ENCODE measurements at places on chromosomes 1 and 21. TPM values are rescaled to one million over a fixed set of nuclear protein-coding genes. Genes with fewer than 3 reads are reported as not detected.

The IL10 gene
- total RNA-seq: 3.4 TPM

The PIK3CD gene
- total RNA-seq: 233 TPM

The OVAAL gene
- not detected for total RNA-seq

The UBQLN4 gene
- total RNA-seq: 65.0 TPM

The STUM gene
- not detected for total RNA-seq

The MIXL1 gene
- not detected for total RNA-seq

The BRDT gene
- total RNA-seq: not detected

The PDE4B gene
- total RNA-seq: 10.9 TPM

The S100A2 gene
- 1.2 TPM for total RNA-seq

The FAM167B gene
- 0.57 TPM for total RNA-seq

The MAGI3 gene
- 3.7 TPM for total RNA-seq

The LCE2A gene
- not detected for total RNA-seq

The PKNOX1 gene
- total RNA-seq: 23.1 TPM

The PERM1 gene
- not detected for total RNA-seq

The RBM15 gene
- total RNA-seq: 57.1 TPM

The KCNH1 gene
- not detected for total RNA-seq

The LRRC71 gene
- not detected for total RNA-seq

The APOBEC4 gene
- total RNA-seq: not detected

The TLR5 gene
- total RNA-seq: 0.09 TPM

The PGLYRP3 gene
- not detected for total RNA-seq

The SIK1 gene
- 12.5 TPM for total RNA-seq

The ADAMTS5 gene
- not detected for total RNA-seq

The NUF2 gene
- total RNA-seq: 41.9 TPM

The TEDDM1 gene
- not detected for total RNA-seq

The FMO5 gene
- 0.12 TPM for total RNA-seq

The AMY2A gene
- not detected for total RNA-seq

The DNAJC6 gene
- total RNA-seq: 4.0 TPM

The APH1A gene
- 101 TPM for total RNA-seq

The CELA2A gene
- not detected for total RNA-seq

The FCRL6 gene
- not detected for total RNA-seq

The BEST4 gene
- total RNA-seq: 0.77 TPM

The ANKRD65 gene
- total RNA-seq: not detected

The GFI1 gene
- total RNA-seq: 85.1 TPM

The DMRTB1 gene
- total RNA-seq: not detected

The PDZK1IP1 gene
- not detected for total RNA-seq

The FOXD3 gene
- not detected for total RNA-seq

The VASH2 gene
- total RNA-seq: 0.84 TPM

The HCRTR1 gene
- not detected for total RNA-seq

The IL6R gene
- total RNA-seq: 3.3 TPM

The LGR6 gene
- total RNA-seq: not detected

The CFHR4 gene
- total RNA-seq: not detected

The LRRC53 gene
- total RNA-seq: not detected
